ENCODE measurements at places on chromosomes 3 and 15. TPM values are rescaled to one million over a fixed set of nuclear protein-coding genes. Genes with fewer than 3 reads are reported as not detected.

ARPIN gene
- total RNA-seq, result 8.9 TPM

BUB1B gene
- total RNA-seq, result 2.3 TPM

FAM227B gene
- total RNA-seq, result 2.2 TPM

KLHL40 gene
- total RNA-seq, result not detected

OTOL1 gene
- total RNA-seq, result not detected

C3orf22 gene
- not detected for total RNA-seq

GATA2 gene
- total RNA-seq, result under 0.01 TPM

CD86 gene
- under 0.01 TPM for total RNA-seq

PFKFB4 gene
- total RNA-seq, result 35.9 TPM

TMEM212 gene
- not detected for total RNA-seq

DISP2 gene
- under 0.01 TPM for total RNA-seq

SPTSSB gene
- total RNA-seq, result 1.4 TPM

GRAMD1C gene
- 1.3 TPM for total RNA-seq

CHRD gene
- not detected for total RNA-seq

FBXW12 gene
- total RNA-seq, result not detected

CFAP92 gene
- 0.43 TPM for total RNA-seq

CD200R1 gene
- total RNA-seq, result 0.24 TPM

SCAMP5 gene
- 0.72 TPM for total RNA-seq

DZIP1L gene
- total RNA-seq, result 0.96 TPM

C15orf62 gene
- total RNA-seq, result 1.2 TPM

SLITRK3 gene
- not detected for total RNA-seq

FAM219B gene
- 75.5 TPM for total RNA-seq

CCDC39 gene
- not detected for total RNA-seq

CKMT1A gene
- total RNA-seq, result 17.3 TPM

PLIN1 gene
- total RNA-seq, result 0.24 TPM

TMEM158 gene
- total RNA-seq, result 1.5 TPM

TMCO5A gene
- total RNA-seq, result not detected

CACNA2D2 gene
- total RNA-seq, result not detected

MRAS gene
- 14.2 TPM for total RNA-seq

GOLGA8N gene
- total RNA-seq, result 2.8 TPM

HAPLN3 gene
- total RNA-seq, result 1.7 TPM

NECTIN3 gene
- total RNA-seq, result 14.9 TPM

BNC1 gene
- 69.3 TPM for total RNA-seq

EPM2AIP1 gene
- total RNA-seq, result 3.0 TPM

GP5 gene
- not detected for total RNA-seq

ANKRD34C gene
- not detected for total RNA-seq

ITGB5 gene
- total RNA-seq, result 124 TPM

SERPINI2 gene
- not detected for total RNA-seq
